ENCODE measurements at places on chromosomes 5 and 9.

DNA sequence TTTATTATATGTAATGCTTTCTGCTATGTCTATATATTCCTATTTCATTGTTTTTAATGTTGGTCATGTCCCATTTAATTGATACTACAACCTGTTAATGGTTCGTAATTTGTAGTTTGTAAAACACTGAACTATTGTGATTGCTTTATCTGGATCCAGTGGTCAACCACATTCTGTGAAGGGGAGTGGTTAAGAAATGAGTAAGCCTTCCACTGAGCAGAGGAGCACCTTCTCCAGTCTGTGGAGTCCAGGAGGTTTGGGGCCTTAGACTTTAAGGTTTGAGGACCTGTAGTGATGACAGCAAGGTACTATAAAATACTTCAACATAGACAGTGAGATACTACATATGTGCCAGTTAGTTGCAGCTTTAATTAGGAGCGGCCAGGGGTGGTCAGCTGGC lies 67.7 kb upstream of the RAD23B start:
- no peak for DNase-seq

DNA sequence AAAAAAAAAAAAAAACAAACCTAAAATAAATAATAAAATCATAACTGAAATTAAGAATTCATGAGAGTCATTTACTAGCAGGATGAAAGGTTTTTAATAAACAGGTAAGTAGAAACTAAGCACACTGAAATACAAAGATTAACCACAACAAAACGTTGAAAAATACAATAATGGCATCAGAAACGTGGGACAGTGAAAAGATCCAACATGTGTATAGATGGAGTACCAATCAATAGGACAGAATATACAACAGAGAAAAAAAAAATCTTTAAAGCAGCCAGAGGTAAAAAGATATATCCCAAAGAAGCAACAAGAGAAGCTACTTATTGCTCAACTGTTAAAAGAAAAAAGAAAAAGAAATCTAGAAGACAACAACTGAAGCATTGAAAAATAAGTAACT lies 75.2 kb downstream of the RICTOR start:
- DNase-seq, result no peak

DNA sequence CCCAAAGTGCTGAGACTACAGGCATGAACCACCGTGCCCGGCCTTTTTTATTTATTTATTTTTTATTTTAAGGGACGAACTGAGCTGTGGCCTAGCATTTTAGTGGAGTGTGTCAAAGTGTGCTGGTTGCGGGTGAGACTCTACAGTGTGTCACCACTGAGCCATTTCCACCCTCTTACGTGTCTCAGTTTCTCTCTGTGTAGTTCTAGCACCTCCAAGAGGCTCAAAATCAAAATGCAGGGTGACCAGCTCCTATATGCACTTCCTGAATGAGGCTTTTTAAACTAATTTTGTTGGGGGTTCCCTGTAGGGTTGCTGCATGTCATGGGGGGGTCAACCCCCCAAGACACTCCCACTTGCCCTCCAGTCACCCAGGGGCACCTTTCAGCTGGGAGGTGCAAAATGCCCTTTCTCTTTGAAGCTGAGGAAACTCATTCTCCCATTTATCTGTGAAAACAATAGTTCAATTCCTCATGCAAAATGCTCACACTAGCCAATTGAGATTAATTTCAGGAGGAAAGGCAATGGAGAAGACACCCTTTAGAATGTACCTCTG lies 69.3 kb downstream of the COL15A1 start:
- DNase-seq, result no peak

DNA sequence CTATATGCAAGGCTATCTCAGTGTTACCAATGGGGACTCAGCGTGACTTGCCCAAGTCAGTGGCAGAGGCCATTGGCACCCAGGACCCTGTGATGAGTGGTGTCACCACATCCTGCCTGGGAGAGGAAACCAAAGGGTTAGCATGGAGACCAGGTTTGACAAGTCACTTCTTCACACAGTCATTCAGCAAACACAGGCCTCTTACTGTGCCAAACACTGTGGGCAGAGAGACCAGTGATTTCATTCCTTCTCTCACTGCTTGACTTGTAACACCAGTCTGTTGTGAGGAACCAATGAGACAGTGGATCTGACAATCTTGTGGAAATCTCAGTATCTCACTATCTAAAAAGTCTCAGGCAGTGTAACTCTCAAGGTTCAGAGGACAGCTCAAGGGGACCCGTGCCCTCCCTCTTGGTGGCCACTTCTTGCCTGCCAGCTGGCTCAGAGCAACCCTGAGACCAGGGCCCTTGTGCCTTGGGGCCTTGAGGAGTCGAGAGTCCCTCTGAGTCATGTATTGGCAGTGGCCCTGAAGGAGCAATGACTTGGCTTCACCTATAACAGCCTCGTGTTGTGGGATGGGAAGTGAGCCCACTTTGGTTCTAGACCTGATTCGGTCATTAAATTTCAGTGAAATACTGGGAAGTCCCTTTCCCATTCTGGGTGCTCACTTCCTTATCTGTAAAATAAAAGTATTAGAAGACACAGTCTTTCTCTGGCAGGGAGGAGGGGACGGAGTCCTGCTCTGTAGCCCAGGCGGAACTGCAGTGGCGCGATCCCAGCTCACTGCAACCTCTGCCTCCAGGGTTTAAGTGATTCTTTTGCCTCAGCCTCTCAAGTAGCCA lies 1.6 kb downstream of the FABP6 start:
- DNase-seq, result peak; percentile 3

DNA sequence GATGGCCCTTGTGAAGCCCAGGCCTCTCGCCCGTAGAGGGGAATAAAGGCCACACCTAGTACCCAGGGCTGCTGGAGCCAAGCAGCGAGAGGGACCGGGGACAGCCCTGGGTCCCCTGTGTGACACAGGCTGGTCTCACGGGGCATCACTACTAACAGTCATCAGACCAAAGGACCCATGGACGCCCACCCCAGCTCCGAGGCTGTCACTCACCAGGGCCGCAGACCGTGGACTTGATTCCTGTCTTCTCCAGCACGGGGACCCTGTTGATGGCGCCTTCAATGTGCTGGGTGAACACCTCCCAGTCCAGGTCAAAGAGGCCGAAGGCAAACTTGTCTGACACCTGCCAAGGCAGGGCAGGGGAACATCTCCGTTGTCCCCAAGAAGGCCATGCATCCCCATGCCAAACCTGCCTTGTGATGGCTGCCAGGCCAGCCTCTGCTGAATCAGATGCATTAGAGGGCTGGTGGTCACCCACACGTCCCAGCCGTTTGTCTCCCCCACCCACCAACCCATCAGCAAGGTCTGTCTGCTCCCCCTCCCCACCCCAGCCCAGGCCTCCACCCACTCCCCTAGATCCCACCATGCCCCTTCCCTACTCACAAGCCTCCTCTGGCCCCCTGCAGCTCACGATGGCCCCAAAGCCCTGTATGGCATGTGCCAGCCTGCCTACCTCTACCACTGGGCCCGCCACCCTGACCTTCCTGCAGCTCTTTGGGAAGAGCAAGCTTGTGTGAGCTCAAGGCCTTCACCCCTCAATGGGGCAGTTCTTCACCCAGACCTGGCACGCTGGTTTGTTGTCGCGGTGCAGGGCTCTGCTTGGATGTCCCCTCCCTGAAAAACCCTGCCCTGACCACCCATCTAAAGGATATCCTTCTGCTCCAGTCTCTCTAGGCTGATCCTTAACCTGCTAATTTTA lies 20.8 kb downstream of the SARDH start:
- no peak for DNase-seq

- no peak for DNase-seq
Observed at GRCh38 chr9:122016309-122016708, 76.8 kb downstream of the TTLL11 start.

GRCh38 chr9:132426639-132427414 lies 16.8 kb downstream of the CFAP77 start:
- no peak for DNase-seq

Data from GM04503 (cell line).